ENCODE measurements at places on chromosomes 5 and 9. TPM values are rescaled to one million over a fixed set of nuclear protein-coding genes. Genes with fewer than 3 reads are reported as not detected.

- no peak for DNase-seq
These were observed 264.6 kb downstream of the SEC61B start for GRCh38 chr9:99486684-99487083.

DNA sequence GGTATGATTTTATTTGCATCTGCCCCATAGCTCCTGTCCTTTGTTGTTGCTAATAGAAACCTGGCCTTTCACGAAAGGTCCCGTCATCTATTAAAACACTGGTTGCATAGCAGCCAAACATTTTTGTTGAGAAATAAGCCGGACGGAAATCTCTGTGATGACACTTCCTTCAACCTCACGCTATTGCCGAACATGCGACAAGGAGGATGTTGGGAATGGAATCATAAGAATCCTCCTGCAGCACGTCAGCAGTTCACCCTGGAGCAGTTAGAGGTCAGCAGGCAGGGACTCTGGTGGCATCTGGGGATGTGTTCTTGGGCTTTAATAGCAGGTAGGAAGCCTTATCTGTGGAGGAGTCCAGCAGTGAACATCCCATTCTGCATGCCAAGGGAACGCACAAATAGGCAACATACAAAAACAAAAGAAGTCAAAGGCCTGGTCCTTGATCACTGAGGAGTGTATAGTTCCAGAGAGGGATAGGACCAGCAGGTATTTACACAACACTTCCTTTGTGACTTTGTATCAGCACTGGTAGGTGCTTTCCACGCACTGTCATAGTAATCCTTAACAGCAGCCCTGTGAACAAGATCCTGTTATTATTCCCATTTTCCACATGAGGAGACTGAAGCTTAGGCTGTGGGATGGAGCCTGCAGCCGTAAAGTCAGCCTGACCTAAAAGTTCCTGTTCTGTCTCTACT lies 33.4 kb downstream of the ARHGAP26 start:
- DNase-seq: no peak

Gene SARDH
- total RNA-seq: 1.6 TPM

DNA sequence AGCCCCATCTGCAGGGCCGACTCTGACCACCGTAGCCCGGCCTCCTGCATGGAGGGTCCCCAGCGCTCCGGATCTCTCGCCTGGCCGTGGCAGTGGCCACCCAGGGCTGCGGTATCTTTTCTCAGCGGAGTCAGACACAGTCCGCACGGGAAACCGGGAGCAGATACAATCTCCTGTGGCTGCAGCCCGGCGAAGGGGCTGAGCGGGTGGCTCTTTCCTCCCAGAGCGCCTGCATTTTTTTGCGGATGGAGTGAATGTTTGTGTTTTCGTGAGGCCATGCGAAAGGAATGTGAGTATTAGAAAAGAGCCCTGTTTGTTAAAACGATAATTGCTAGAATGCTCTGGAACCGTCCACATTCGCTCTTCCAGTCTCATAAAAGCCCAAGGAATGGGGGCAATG lies 53.4 kb upstream of the PTCH1 start:
- DNase-seq: no peak

Gene PCDHB8
- not detected for total RNA-seq

- DNase-seq: no peak
These were observed 490 bp downstream of the ICE1 start for GRCh38 chr5:5422819-5423515.

Gene MYOZ3
- 0.14 TPM for total RNA-seq

DNA sequence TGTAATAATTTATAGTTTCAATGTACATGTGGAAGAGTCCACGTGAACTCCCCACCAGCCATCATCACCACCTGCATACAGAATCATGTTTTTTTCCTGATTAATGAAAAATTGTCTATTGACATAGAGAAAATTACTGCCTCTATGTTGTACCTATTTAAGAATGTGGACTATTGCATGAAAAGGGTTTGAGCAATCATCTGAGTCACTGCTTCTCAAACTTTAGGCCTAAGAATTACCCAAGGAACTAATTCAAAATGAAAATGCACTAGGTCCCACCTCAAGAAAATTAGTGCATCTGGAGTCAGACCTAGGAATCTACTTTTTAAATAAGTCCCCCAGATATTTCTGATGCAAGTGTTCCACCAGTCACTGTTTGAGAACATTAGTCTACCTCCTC lies 709.3 kb downstream of the MAT2B start:
- DNase-seq: no peak

Gene HAPLN1
- total RNA-seq: not detected

DNA sequence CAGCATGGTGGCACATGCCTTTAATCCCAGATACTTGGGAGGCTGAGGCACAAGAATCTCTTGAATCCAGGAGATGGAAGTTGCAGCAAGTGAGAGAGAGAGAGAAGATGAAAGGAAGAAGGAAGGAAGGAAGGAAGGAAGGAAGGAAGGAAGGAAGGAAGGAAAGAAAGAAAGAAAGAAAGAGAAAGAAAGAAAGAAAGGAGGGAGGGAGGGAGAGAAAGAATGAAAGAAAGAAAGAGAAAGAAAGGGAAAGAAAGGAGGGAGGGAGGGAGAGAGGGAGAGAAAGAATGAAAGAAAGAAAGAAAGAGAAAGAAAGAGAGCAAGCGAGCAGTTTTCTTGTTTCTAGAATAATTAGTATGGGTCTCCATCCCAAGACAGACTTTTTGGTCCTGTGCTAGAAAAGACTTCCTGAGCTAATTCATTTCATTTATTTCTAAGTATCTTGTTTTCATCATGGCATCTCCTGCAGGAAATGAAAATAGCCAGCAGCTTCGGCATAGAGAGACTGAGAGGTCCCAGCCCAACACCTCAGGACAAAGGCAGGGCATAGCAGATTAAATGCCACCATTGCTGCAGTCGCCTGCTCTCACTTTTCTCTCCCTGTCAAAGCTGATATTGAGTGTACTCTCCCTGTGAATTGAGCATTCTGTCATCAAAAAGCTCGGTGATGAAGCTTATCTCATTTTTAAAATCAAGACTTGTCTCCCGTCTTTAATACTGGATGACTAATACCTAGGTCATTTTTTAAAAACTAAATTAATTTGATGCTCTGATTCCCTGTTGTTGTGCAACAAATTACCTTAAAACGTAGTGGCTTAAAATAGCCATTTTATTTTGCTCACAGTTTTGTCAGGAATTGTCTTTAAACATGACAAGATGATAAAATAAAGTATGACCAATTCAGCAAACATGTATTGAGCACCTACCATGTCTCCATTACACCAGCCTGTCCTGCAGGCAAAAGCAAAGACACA lies 91.8 kb upstream of the ADRA1B start:
- DNase-seq: no peak

Gene PCDHA11
- not detected for total RNA-seq

DNA sequence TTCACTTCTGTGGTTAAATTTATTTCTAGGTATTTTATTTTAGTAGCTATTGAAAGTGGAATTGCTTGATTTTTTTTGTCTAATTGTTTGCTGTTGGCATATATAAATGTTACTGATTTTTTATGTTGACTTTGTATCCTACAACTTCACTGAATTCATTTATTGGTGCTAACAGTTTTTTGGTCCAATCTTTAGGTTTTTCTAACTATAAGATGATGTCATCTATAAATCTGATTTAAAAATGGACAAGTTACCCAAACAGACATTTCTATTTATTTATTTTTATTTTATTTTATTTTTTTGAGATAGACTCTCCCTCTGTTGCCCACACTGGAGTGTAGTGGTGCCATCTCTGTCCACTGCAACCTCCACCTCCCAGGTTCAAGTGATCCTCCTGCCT lies 162.3 kb downstream of the COX7C start:
- DNase-seq: no peak
